ENCODE measurements at places on chromosomes 7 and 10.

DNA sequence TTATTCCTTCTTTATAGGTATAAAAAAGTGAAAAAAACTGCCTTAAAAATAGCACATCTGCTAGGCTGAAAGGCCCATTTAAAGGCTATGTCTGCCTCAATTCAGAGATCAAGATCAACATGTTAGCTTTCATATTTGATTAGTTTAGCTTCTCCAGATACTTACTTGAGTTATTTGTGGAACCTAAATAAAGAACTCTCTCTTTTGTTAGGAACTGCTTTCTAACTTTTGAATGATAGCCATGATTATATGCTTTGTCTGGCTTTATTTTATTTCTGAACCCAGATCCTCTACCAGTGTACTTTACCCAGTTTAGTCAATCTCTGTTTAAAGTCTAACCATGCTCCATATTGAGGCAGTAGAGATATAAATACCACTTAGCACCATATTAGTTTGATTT is 515.5 kb upstream of the SEMA3D start:
- ATAC-seq: no peak

DNA sequence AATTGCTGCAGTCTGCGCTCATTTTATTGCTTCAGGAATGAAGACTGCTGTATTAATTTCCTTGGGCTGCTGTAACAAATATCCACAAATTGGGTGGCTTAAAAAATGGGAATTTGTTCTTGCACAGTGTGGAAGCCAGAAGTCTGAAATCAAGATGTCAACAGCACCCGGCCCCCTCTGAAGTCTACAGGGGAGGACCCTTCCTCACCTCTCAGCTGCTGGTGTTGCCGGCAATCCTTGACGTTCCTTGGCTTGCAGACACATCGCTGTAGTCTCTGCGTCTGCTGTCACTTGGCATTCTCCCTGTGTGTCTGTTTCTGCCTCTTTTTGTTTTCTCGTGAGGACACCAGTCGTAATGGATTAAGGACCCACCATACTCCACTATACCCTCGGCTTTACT is 166.2 kb downstream of the PTPN20 start:
- no peak for ATAC-seq

- ATAC-seq: no peak
Observed at GRCh38 chr10:6928586-6928985, 348.5 kb upstream of the PRKCQ start.

- ATAC-seq: no peak
Observed at GRCh38 chr7:70042533-70042932, 444.3 kb downstream of the AUTS2 start.
